ENCODE measurements at places on chromosomes 6 and 20.

DNA sequence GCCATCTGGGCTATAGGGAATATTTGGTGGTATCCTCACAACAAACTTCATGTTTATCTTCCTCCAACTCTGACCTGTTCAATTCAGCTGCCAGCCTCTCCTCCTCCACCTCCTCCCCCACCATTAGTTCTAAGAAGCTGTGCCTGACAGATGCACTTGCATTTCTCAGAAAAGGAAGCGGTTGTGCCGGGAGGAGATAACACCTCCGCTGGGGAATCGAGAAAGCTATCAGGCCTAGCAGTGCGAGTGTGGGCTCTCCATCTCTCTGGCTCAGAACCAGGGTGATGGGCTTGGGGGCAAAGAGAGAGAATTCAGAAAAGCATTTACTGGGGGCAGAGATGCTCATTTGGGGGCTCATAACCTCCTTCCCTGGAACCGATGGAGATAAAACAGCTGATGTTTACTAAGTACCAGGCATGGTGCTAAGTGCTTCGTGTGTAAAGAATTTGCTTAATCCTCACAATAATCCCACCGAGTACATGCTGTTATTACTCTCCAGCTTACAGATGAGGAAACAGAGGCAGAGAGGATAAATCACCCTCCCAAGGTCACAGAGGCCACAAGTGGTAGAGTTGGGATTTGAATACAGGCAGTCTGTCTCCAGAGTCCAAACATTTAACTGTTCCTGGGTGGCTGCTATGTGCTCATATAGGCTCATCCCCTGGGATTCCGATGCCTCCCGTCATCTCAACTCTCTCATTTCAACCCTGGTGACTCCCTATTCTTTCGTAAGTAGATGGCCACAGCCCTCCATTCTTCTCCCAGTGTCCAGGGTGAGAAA is 38.3 kb downstream of the COX4I2 start:
- DNase-seq, result no peak

- DNase-seq, result no peak
Measured at GRCh38 chr6:166206510-166207283, 39.0 kb upstream of the TBXT start.

GRCh38 chr6:114087496-114087895 is 116.5 kb upstream of the HDAC2 start:
- no peak for DNase-seq

DNA sequence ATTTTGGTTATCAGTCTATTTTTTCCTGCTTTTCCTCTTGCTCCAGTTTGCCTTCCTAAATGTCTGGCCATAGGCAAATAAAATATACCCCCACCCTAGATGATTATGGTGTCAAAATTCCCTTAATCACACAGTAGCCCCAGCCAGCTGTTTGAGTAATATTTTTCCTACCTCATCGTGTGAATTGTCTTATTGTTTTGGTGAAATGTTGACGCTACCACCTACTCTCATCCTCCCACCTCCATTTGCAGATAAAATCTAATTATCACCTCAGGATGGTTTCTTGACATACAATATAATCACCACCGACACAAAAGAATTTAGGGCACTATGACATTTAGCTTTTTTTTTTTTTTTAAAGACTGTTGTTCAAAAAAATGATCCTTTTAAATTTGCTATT is 44.1 kb upstream of the FUCA2 start:
- DNase-seq, result no peak

GRCh38 chr6:74567281-74567922 is 638.5 kb downstream of the COL12A1 start:
- no peak for DNase-seq

GRCh38 chr6:114131945-114132344 is 161.0 kb upstream of the HDAC2 start:
- DNase-seq, result no peak

DNA sequence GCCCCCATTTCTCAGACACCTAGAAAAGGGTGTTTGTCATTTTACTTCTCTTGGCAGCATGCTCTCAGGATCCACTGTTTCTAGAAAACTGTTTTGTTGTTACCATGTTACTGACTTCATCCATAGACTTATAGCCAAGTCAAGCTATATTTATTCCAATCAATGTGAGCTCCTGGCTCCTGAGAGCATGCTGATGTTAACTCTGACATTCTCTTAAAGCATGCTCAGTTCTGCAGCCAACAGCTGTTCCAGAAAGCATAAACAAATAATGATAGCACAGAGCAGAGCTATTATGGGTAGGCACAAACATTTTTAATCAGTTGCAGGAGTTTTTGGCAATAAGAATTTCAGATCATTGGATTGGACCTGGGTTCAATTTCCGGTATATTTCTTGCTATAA is 92.4 kb upstream of the CEP85L start:
- no peak for DNase-seq

- DNase-seq, result no peak
Measured at GRCh38 chr20:44091026-44091425, 96.0 kb downstream of the JPH2 start.

DNA sequence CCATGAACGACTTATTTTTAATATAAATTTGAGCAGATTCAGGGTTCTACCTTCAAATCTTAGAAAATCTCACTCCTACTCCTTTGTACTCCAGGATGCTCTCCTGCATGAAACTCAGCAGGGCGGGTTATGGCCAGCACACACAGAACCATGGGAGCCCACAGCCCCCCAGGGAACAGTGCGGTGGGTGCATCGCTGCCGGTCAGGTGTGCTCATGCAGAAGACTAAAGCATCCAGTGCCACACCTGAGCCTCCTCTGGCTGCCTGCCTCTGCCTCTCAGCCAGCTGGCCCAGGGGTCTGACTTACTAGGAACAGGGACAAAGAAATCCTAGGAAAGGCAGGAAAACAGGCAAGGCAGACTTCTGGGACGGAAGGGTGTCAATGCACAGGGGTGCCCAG is 31.8 kb downstream of the EZR start:
- DNase-seq, result no peak

GRCh38 chr20:51354191-51354768 is 188.2 kb downstream of the NFATC2 start:
- no peak for DNase-seq

DNA sequence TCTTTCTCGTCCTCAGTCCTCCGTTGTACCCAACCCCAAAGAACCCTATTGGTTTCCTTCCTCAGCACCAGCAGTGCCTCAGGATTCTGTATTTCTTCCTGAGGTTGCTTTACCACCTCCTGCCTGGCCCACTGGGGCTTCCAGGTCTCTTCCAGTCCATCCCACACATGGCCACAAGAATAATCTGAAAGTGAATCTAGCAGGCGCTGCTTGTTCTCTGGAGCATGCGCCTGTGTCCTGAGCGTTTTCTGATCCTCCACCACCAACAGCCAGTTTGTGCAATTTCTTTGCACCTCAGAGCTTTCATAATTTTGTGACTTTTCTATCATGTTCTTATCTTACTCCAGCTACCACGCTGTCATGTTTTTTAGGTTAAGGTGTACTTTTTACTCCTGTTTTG is 11.6 kb upstream of the HSP90AB1 start:
- no peak for DNase-seq

GRCh38 chr20:62019144-62019805 is 46.4 kb downstream of the TAF4 start:
- no peak for DNase-seq

- no peak for DNase-seq
Measured at GRCh38 chr20:50138479-50139393, 14.8 kb downstream of the PEDS1 start.

- DNase-seq, result no peak
Measured at GRCh38 chr6:105954148-105954547, 132.0 kb upstream of the PRDM1 start.

- DNase-seq, result no peak
Measured at GRCh38 chr6:138485586-138486248, 13.6 kb downstream of the NHSL1 start.

GRCh38 chr6:3334555-3334954 is 75.8 kb downstream of the PSMG4 start:
- DNase-seq, result no peak

DNA sequence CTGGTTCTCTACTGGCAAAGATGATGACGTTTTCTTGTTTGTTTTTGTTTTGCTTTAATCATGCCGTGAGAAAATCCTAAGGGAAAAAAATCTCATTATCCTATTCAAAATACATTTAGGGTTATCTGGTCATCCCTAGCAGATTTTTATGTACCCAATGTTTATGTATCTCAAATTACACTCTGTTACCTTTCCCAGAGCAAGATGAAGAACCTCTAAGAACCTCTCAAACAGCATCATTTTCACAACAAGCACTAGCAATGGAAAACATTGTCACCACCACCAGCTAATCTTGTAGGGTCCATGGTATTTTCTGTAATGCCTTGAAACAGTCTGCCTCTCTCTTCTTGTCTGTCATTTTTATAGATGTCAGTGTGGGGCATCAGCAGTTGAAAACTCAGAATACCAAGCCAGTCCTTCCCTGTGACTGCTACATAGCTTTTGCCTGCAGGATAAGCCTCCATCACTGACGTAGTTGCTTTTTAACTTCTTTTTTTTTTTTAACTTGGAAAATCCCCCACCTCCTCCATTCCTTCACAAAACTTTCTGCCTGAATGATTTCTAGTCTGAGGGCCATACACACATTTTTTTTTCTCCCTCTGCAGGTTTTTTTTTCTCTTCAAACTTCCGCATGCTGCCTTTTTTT is 2.4 kb upstream of the SNAP25 start:
- DNase-seq, result no peak

GRCh38 chr6:40585651-40586269 is 1.4 kb downstream of the LRFN2 start:
- no peak for DNase-seq

GRCh38 chr6:133242637-133243585 is 1.8 kb downstream of the EYA4 start:
- no peak for DNase-seq

GRCh38 chr6:166351715-166352285 is 9.5 kb upstream of the SFT2D1 start:
- no peak for DNase-seq

GRCh38 chr6:70303034-70303525 is at the start of gene COL9A1:
COL9A1 (minus strand) TSS chr6:70303084; CDS start chr6:70302924, 160 bp downstream.
- DNase-seq, result no peak

- no peak for DNase-seq
Measured at GRCh38 chr6:24446670-24447069, 42.7 kb downstream of the GPLD1 start.

GRCh38 chr6:75446241-75446880 is 47.2 kb downstream of the FILIP1 start:
- no peak for DNase-seq

- no peak for DNase-seq
Measured at GRCh38 chr6:98967616-98968015, 19.9 kb upstream of the FBXL4 start.

GRCh38 chr20:48270885-48271284 is 485.6 kb upstream of the SULF2 start:
- no peak for DNase-seq

DNA sequence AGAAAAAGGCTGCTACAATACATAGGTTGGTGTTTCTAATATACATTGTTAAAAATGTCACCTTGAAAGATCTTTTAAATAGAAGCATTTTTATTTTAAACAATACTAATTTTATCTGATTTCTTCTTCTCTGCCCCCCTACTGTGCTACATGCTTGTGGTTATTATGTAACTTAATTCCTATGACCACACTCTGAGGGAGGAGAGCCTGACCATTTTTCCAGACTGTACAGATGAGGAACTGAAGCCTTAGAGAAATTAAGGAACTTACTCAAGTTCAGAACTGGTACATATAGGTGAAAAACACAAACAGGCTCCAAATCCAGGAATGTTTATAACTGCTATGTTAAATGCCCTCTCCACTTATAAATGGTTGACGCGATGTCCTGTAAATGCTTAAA is 43.4 kb upstream of the ARHGAP18 start:
- DNase-seq, result no peak

- no peak for DNase-seq
Measured at GRCh38 chr20:35305682-35306556, 13.7 kb upstream of the FAM83C start.

DNA sequence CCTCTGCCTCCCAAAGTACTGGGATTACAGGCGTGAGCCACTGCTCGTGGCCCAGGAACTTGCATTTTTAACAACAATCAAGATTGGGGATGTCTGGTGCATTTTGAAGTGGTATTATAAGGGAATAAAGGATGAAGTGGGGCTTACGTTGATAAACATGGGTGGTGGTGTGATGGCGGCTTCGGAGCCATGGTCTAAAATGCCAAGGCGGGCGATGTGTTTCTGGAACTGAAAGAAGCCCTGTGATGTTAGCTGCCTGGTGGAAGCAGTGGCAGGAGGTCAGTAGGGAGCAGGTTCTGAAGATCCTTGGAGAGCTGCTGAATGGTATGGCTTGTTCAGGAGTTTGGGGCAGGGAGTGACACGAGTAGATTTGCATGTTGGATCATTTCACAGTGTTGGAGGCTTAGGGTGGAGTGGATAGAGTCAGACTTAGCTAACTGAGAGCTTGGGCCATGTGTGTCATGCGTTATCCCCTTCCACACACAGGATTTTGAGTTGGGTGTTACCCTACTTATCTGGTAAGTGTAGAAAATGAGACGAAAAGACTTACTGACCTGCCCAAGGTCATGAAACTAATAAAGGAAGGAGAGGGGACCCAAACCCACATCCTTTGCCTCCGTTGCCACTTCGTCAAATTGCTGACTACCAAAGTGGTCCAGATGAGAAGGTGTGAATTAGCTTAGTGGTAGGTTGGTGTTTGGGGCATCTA is 1.5 kb downstream of the NELFCD start:
- DNase-seq, result no peak

DNA sequence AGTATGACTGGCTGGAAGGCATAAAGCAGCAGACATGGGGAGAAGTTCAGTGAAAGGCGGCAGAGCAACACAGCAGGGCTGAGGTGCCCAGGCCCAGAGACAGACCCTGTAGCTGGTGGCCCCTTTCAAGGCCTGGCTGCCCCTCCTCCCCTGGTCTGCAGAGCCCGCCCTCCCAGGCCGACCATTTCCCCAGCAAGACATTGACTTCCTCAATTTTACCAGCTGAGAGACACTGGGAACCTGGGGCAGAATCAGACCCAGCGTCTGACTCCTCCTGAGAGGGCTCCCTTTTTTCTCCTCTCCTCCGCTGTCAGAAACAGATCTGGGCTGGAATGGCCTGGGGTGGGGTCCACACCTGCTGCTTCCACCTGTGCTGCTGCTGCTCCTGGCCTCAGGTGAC is at the start of gene TREML4:
Gene TREML4 (plus strand): TSS at position 254 of the 400 bp plus-strand sequence. CDS start 79 bp downstream, at position 333.
- DNase-seq, result no peak

- DNase-seq, result no peak
Measured at GRCh38 chr6:73564578-73565345, 43.9 kb upstream of the EEF1A1 start.

DNA sequence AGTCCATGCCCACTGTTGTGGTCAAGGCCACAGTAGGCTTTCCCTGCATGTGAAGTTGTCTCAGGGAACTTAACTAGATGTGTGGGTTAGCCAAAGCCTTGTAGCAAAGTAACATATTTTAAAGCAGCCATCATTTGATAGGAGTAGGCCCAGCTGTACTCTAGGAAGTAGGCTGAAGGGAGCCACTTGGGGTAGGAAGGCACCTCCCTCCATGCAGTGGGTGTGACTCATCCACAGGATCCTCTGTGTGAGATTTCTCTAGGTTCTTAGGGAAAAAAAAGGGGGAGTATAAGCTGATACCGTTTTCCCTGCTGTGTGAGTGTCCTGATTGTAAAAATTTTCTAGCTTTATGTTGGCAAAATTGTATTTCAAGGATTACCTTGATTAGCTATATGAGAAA is 44.7 kb downstream of the VAPB start:
- no peak for DNase-seq

All from activated gamma-delta T cell (primary cell).